Stimulated activated CD4-positive, alpha-beta T cell treated with anti-CD3 and anti-CD28 coated beads, Interleukin-12 subunit alpha, Interleukin-12 subunit beta, amount 100 ng/mL, for 48 hours (primary cell): ENCODE measurements at places on chromosomes 7 and 10.

- peak; percentile 9 for DNase-seq
These were observed 27.0 kb upstream of the ZPBP start for GRCh38 chr7:50119815-50120637.

GRCh38 chr10:63702092-63702491, 180.9 kb downstream of the REEP3 start:
- DNase-seq = no peak

DNA sequence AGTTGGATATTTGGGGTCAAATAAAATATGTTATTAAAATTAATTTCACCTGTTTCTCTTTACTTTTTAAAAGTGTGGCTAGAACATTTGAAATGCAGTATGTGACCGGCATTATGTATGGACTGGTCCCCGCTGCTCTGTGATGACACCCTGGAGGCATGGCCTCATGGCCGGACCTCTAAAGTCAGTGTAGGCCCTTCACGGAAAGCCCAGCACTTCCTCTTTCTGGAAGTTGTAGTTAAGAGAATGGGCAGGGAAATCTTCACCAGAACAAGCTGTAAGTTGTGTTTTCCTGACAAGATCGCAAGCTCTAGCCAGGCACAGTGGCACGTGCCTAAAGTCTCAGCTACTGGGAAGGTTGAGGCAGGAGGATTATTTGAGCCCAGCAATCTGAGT, 38.3 kb upstream of the SRGN start:
- no peak for DNase-seq

DNA sequence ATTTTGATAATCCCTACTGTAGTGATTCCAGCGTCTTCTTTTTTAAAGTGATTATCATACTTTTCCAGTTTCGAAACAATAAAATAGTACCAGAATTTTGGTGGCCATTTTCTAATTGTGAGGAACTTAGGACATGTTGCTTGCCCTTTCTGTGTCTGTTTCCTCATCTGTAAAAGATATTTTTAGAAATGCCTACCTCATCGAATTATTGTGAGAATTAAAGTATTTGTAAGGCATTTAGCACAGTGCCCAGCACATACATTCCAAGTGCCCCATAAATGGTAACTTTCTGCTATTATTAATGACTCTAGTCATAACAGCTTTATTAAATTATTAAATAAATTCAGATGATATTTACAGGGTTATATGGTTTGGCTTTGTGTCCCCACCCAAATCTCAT, 3.7 kb downstream of the CFAP69 start:
- DNase-seq = no peak

- no peak for DNase-seq
These were observed 282.8 kb downstream of the GPR158 start for GRCh38 chr10:25457552-25457951.

GRCh38 chr7:106652909-106653308, 8.0 kb downstream of the CCDC71L start:
- DNase-seq = no peak

GRCh38 chr10:76274933-76275332, 843.5 kb downstream of the LRMDA start:
- DNase-seq = no peak

DNA sequence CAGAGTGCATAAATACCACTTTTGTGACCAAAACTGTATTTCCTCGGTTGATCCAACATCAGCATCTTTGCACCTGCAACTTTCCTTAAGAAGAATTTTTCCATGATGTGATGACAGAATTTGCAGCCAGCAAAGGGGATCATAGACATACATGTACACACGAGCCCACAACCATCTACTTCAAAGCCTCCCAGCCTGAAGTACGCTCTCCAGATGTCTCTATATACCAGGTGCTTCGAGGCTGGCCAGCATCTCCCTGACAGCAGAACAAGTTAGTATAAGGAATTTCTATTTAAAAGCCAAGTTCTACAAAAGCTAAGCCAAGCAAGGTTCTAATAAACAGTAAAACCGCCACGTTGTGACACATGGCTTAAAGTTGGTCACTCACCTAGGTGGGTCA, 328.5 kb downstream of the KCNMA1 start:
- DNase-seq = no peak

GRCh38 chr7:126750207-126750911, 502.4 kb downstream of the GRM8 start:
- DNase-seq = no peak

DNA sequence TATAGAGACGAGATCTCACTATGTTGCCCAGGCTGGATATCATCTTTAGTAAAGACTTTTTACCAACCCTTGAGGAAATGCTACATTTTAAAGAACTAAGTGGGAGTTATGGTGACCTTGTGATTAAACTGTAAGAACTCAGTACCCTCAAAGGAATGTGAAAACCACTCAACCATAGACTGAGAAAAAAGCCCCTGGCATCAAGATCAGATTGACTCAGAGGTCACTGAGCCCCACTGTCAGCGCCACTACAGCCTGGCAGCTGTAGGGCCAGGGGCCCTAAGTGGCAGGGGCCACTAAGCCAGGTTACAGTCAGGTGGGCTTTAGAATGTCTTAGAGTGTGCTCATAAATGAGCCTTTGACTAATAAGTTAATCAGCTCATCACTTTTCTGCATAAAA, 55.9 kb downstream of the APBB1IP start:
- DNase-seq = no peak

GRCh38 chr7:100685631-100686145, 8.4 kb downstream of the GIGYF1 start:
- DNase-seq = no peak

DNA sequence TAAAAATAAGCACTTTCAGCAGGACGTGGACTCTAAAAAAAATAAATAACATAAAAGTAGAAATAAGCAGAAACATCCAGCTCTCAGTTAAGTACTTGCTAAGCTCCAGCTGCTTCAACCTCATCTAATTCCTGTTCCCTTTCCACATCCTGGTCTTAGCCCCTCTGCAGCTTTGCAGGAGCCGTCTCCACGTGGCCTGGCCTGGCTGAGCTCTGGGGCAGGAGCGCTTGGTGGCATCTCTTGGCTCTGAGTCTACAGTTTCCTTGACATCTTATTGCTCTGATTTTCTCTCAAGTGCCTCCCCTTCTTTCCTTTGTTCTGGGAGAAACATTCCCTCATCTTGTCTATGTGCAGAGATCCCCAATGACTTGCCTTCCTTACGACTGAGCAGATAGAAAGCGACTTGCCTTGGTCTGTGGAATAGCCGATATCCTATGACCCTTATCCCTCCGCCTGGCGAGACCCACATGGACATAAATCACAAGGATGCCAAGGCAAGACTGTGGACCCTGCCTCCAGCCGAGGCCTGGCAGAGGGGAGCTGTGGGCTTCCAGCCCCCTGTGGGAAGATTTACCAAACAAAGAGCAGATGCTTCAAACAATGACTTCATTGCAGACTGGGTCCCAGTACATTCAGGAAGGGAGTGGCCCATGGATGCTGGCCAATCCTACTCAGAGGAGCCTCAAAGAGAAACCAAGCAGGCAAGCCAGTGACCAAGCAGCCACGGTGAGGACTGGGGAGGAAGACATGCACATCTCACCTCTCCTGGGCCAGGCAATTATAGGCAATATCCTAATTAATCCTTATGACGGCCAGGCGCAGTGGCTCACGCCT, 61.9 kb downstream of the SPOCK2 start:
- DNase-seq = no peak

- no peak for DNase-seq
These were observed 127.1 kb downstream of the GATA3 start for GRCh38 chr10:8181496-8182157.

DNA sequence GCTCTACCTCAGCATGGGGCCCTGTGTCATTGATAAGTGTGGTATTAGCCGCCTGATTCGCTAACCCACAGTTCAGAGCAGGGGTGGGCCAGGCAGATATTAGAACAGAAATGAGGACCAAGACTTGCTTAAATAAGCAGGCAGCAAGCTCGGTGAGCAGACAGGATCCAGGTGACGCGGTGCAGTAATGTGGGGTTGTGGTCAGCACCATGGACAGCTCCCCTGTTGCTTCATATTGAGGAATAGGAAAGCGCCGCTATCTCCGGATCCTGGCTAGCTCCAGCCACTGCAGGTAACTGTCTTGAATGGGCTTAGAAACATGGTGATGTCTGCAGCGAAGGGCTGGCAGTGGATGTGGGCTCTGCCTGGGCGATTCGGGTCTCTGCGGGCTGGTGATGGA, 51.3 kb upstream of the GPR26 start:
- DNase-seq = peak; percentile 30

DNA sequence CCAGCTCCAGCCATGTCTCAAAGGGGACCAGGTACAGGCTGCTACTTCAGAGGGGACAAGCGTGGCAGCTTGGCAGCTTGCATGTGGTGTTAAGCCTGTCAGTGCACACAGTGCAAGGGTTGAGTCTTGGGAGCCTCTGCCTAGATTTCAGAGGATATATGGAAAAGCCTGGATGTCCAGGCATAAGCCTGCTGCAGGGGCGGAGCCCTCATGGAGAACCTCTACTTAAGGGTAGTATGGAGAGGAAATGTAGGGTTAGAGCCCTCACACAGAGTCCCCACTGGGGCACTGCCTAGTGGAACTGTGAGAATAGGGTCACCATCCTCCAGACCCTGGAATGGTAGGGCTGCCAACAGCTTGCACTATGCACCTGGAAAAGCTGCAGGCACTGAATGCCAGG, 7.7 kb upstream of the NT5C3A start:
- no peak for DNase-seq

DNA sequence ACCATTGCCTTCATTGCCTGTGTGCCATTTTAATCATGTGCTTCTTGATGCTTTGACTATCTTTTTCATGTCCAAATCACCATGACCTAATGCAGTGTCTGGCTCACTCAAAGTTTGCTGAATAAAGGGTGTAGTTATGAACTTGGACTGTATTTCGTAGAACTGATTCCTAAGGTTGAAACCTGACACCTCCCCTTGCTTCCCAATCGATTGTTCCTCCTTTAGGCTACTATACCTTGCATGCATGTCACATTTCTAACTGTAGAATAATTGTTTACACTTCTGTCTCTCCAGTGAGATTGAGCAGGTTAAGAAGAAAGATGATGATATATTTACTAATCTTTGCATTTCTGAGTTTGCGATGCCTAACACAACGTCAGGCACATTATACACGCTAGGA, 41.0 kb upstream of the CDK1 start:
- DNase-seq = no peak

DNA sequence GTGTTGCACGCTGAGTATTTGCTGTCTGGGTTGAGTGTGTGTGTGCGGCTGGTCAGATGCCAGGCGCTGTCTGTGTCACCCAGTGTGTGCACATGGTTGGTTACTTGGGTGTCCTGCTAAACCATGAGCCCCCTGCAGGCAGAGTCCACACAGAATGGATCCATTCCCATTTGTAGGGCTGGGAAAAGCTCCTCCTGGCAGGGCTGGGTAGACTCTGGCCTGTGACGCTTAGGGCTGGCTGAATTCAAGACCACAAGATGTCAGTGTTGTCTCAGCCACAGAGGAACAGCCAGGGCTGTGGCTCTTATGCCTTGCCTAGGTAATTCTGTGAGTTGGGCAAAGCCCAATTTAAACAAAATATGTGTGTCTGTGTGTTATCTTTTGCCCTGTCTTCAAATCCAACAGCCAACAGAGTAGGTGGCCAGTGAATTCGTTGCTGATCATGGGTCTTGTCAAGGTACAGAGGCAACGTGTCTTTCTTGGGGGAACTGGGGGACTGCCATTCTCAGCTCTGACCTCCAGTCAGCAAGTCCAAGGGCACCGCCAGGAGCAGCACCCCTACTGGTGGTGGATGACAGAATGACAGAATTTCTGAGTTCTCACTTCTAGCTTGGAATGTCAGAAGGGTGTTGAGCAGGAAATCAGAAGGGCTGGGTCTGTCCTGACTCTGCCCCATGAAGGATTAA, 285.1 kb downstream of the CCSER2 start:
- no peak for DNase-seq

GRCh38 chr7:139767561-139767982, 10.2 kb downstream of the HIPK2 start:
- DNase-seq = no peak

DNA sequence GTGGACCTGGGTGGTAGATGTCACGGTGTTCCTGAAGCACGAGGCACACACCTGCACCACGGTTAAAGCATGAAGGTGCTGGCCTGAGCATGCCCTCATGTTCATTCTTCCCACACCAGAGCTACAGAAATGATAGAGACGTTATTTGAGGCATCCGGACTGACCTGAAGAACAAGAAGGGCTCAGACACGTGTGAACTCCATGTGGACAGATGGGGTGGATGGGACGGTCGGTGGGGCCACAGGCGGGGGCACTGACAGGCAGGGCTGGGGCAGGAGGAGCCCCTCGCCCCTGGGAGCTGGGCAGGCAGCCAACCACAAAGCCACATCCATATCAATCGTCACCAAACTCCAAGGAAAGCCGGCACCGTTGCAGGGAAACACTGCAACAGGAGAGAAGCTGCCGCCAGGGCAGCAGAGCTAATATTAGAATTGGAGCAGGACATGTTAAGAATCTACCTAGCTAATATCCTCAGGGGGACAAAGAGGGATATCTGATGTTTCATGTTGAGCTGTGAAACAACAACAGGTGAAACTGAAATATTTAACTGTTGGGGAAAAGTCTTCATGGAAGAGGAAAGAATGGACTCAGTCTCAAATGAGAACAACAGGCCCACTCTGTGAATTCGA, 37.8 kb upstream of the DIP2C start:
- DNase-seq = no peak

DNA sequence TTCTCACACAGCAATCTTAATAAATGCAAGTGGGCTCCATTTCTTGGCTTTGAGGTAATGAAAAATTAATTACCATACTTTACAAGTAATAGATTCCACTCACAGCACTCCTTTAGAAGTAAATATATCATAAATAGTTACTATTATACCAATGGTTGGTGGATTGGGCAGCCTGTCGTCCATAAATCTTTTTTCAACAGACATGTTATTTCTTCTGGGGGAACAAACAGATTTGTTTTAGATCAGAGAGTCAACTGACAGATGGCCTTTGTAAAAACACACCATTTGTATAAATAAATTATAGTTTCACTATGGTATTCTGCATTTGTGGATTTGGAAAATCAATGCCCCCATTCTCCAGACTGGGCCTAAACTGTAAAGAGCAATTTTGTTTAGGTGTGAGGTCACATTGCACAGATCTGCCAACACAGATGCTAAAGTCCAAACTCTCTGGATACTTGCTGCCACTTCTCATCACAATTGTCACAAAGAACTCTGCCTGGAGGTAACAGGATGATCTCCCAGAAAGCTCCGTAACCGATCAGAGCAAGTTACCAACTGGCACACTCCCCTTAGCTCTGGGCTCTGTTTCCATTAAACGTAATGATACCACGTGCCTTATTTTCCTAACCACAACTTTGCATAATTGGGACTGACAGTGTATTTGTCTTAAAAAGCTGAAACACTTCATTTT, 4.5 kb upstream of the MACROH2A2 start:
- no peak for DNase-seq

- DNase-seq = no peak
These were observed 652 bp upstream of the VPS26A start for GRCh38 chr10:69123306-69123746.

DNA sequence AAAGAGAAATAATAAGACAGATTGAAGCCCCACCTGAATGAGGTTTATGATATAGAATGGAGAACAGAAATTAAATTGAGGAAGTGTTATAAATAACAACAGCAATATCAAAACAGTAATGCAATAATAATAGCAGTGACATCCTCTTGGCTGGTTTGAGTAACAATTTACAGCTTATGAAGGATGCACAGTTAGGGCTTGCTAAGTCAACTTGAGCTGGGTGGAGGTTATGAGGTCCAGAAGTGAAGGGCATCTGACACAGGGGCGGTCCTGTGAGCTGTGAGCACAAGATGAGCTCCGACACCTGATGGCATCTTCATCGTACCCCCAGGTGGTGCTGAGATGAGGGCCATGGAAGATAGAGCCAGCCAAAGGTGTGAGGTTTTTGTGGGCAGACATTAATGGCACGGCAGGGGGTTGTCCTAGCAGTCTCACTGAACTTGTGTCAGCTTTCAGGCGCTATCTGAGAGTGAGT, 30.5 kb downstream of the ARHGAP22 start:
- no peak for DNase-seq
